HFF-Myc (cell line): ENCODE measurements at places on chromosomes 11 and 22.

DNA sequence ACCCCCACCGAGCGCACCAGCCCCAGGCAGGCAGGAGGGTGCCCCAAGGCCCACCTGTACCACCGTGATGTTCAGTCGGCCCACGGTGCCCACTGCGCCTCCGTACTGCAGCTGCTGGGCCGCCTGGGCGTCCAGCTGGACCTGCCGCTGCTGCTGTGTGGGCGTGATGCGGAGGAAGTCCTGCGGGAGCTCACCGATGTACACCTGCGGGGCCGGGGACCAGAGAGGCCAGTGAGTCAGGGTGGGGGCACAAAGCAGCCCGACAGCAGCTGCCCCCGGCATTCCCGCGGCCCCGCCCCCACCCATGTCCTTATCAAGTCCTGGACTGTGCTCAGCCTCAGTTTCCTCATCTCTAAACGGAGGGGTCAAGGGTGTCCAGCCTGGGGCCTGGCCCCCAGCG lies 13.8 kb downstream of the TOLLIP start:
- no peak for DNase-seq

DNA sequence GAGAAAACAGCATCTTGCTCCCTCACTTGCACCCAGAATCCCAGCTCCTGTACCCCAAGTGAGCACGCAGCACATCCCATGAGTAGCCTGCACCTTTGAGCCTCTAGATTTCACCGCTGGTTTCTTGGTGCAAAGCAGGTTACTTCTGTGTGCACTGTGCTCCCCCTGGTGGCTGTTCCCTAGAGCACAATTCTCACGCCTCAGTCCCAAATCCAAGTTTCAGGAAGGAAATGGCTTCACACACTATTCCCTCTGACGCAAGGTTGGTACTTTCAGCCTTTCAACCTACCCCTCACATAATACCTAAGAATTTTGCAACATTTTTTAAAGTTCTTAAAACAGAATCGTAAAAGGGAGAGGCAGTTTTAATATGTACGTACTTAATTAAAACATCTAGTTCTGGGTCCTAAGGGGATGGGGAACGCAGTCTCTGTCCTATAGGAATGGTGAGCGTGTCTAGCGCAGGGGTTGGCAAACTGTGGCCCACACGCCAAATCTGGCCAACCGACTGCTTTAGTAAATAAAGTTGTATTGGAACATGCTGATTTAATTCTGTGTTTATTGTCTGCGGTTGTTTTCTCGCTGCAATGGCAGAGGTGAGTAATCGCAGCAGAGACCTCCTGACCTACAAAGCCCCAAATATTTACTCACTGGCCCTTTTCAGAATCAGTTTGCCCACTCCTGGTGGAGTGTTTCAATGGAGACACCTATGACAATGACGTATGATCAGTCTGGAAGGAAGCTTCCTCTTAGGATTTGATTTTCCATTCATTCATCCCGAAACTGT lies 27.5 kb downstream of the DHCR7 start:
- no peak for DNase-seq

GRCh38 chr22:29801153-29801552 lies 34.0 kb downstream of the UQCR10 start:
- DNase-seq: no peak

DNA sequence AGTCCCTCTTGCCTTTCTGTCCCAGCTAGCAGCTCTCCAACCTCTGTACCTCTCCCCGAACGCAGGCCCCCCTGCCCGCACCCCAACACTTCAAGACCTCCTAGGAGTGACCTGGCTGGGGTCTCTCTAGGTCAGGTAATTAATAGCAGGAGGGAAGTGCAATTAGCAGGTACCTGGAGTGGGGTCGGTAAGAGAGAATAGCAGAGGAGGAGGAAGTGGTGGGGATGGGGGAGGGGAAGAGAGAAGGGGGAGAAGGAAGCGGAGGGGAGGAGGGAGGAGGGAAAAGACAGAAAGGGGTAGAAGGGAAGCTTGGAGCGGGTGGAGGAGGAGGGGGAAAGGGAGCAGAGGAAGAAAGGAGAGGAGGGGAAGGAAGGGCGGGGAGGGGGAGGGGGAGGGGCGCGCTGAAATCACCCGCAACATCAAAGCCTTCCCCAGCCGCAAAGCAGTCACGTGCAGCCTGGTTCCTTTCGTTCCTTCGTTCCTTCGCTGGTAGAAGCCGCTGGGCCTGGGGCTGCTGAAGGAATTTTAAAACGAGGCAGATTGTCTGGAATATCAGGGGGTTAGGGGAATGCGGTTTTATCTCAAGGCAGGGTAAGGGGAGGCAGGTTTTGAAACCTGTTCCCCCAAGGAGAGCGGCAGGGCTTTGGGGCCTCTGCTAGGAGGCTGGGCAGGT lies 29.3 kb upstream of the TCF20 start:
- DNase-seq: no peak

DNA sequence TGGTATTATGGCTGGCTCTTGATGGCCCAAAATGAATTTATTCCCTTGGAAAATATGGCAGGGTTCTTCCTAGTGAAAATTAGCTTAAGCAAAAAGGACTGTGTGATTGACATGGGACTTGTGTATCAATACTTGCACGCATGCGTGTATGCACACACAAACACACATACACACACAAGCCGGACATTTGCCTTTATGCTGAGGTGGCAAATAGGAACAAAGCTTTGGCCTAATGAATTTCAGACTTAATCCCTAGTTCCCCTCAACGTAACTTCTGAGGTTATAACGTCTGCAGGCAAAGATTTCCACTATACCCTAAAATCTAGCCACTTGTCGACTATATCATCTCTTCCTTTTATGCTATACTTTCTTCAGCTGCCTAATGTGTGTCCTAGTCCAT lies 2.9 kb upstream of the OR52I2 start:
- no peak for DNase-seq

DNA sequence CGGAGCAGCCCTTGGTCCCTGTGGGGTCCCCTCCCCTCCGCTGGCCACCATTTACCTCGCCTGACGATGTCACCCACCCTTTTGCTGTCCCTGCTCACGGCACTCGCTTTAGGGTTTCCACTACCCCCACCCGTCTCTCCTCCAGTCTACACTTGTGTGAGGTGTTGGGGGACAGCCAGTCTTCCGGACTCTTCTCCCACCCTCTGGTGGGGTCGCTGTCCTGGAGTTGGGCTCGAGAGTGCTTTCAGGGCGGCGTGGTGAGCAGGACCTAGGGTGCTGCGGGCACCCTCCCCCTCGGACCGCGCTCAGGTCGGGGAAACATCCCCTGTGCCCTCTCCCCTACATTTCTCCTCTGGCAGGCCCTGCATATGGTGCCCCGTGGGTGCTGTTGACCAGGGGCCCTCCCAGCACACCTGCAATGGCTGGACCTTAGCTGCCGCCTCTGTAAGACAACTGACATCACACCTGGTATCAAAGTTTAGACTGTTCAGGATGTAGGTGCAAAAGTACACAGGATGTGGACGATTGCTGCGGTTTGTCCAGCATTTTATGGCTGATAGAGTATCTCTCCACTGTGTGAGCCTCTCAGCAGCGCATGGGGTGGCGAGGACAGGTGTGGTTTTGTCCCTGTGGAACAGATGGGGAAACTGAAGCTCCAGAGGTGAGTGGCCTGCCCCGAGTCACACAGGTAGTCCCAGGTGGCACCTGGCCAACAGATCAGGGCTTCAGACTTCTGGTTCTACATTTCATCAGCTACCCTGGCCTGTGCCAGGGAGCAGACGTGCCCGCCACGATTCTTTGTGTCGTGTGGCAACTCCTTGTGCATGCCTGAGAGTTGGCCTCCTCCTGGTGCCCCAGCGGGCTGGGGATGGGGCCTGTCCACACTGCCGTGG lies 1.2 kb downstream of the GRK2 start:
- DNase-seq: no peak

DNA sequence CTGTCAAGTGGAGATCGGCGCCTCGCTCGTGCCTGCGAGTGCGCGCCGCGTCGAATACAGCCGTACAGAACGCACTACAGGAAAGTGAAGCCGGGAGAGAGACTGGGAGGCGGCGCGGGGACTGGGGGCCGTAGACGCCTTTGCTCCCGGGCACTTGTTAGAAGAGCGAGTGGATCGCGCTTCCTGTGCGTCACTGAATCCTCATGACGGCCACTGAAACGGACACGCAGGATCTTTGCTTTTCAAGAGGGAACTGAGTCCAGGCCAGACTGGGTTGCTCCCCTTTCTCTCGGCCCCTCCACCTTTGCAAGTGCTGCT lies 314 bp downstream of the RIC8A start:
- DNase-seq: no peak

DNA sequence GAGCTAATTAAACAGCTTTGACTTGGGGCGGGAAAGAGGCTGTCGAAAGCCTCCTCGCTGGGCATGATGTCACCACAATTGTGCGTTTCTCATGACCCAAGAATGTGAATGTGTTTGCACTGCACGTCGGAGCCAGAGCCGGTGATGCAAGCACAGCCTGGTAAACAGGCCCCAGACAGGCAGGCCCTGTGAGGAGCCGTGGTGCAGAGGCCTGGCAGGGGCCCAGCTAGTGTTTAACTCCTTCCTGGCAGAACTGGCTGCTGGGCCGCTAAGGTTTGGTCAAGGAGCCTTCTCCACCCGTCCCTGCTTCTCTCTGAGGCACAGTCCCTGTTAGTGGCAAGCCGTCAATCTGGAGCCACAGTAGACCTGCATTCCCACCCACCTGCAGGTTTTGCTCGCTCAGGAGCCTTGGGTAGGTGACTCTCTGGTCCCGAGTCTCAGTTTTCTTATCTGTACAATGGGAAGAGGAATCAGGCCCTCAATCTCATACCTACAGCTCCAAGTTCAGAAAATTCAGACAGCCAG lies 25.4 kb upstream of the SMTN start:
- DNase-seq: peak; percentile 76

DNA sequence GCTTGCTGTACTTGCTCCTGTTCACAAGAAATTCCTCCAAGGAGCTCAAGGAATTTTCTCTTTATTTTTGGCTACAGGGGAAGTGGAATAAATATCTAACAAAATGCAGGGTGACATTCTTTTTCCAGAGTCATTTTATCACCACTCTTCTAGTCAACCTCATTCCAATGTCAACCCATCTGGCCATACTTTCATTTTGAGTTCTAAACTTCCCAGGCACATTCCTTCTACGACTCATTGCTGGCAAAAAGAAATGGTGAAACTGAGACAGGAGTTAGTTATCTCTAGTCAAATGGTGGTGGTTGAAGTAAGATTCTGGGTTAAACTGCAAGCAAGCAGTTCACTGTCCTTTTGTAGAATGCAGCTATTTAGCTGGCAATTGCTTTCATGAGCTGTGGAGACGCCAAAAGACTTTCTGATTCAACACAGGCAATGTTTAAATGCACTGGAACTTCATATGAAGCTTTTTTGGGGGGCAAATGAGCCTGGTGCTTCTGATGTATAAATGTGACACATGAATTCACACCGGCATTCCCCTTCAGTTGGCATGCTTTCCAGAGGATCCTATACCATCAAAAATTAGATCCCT lies 304.6 kb downstream of the CADM1 start:
- no peak for DNase-seq

GRCh38 chr11:118353084-118353710 lies 6.2 kb upstream of the UBE4A start:
- no peak for DNase-seq

DNA sequence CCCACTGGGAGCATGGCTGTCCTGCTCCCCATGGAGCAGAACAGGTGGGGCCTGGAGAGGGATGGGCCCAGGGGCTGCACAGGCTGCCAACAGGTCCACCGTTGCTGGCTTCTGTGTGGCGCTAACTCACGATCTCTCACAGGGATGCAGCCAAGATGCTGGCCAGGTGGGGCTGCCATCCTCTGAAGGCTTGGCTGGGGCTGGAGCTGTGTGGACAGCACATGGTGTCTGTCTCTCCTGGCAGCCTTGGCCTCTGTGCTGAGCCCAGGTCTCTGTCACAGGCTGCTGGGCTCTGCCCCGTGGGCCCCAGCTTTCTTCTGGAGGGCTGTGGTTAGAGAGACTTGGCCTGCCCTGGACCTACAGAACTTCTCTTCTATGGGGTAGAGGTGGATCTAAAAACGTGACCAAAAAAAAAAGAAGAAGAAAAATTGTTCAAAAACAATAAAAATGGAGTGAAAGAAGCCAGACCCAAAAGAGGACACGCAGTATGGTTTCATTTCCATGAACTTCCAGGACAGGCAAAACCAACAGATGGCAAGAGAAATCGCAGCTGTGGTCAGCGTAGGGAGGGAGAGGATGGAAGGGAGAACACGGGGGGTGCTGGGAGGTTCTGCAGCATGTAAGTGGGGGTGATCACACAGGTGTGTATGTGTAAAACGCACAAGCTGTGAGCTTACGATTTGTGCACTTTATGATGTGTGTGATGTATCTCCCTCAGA lies 12.2 kb downstream of the PARVG start:
- DNase-seq: no peak

DNA sequence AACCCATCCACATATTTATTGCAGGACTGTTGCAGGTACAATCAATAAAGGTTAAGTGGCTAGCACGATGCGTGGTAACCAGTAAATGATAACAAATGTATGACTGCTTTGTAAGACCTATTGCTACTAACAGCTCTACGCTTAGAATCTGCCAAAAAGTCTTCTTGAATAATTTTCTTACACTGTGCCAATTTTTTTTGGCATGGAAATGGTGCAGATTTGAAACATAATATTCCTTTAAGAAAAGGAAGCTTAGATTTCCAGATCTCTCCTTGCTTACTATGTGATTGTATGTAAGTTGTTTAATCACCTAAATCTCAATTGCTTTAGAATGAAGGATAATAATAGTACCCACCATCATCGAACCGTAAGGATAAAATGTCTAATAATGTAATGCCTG lies 192.0 kb downstream of the LRRC4C start:
- DNase-seq: no peak

DNA sequence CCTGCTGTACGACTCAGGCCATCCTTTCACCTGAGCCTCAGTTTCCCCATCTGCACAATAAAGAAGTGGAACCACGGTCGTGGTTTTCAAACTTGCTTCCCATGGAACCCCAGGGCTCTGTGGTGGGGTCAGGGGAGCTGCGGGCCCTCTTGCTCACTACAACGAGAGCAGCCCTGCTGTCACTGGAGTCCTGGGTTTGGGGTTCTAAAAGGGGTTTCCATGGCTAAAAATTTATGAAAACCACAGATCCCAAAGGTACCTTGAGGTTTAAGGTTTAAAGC lies 45.4 kb upstream of the CARS1 start:
- no peak for DNase-seq

DNA sequence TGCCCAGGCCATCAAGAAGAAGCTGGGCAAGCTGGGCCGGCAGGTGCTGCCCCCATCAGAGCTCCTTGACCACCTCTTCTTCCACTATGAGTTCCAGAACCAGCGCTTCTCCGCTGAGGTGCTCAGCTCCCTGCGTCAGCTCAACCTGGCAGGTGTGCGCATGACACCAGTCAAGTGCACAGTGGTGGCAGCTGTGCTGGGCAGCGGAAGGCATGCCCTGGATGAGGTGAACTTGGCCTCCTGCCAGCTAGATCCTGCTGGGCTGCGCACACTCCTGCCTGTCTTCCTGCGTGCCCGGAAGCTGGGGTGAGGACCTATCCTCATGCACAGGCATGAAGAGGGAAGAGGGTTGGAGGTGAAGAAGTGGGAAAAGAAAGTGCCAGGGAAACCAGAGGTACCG lies 5.3 kb upstream of the NHERF4 start:
- DNase-seq: no peak

DNA sequence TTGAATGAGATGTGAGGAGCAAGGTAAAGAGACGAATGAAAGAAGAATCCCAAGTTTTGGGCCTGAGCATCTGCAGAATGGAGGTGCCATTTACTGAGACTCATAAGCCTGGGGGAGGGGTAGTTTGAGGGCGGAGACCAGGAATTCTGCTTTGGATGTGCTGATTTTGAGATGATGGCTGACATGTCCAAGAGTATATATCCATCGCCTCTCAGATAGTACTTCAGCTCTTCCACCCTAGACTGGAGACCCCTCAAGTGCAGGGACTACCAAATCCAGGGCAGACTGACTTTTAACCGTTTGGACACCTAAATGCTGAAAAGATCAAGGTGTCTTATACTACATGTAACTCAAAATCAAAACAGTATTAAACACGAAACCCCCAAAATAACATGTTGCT lies 1.3 kb upstream of the SDF2L1 start:
- DNase-seq: no peak
